HepG2 (cell line): ENCODE measurements at places on chromosomes 3 and 15.

DNA sequence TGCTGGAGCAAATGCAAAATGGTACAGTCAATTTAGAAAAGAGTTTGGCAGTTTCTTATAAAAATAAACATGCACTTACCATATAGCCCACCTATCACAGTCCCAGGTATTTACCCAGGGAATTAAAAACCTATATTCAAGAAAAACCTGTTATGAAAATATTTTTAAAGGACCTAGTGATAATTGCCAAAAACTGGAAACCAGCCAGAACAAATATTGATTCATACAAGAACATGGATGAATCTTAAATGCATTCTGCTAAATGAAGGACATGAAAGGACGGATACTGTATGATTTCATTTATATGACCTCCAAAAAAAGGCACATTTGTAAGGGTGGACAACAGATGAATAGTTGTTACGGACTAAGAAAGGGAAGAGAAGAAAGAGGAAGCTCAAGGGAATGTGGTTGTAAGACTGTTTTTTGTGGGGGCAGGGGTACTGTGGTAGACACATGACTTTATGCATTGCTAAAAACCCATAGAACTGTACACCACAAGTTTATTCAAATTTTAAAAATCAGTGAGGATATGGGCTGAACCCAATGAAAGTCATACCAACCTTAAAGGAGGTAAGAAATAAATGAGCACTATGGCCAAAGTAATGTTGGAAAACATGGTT is 61.0 kb downstream of the ZBBX start:
- H3K4me1 ChIP-seq: no peaks in the 10 kb centered on the region
- no peak overlapping the region for H3K4me3 ChIP-seq
- DNase-seq: no peak
- no peaks in the 10 kb centered on the region for H3K36me3 ChIP-seq

DNA sequence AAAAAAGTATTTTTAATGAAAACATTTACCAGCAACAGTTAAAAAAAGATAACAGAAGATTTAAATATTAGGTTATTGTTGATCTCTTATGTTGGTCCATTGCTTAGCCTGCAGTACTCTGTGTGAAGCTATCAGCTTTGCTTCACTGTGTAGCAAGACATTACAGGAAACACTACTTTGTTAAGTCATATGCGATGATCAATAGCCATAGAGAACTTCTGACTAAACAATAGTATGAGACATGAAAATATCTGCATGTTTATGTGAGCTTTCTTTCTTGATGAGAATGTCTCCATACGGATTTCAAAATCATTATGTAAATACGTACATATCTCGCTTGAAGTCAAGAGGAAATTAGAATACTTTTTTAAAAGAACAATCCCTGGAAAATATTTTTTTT is 27.0 kb upstream of the CAPN3 start:
- H3K27me3 ChIP-seq: no peaks in the 10 kb centered on the region
- H3K4me1 ChIP-seq: no peaks in the 10 kb centered on the region
- H3K36me3 ChIP-seq: no peaks in the 10 kb centered on the region

- no peak for DNase-seq
- no peaks in the 10 kb centered on the region for H3K4me1 ChIP-seq
- H3K36me3 ChIP-seq: no peaks in the 10 kb centered on the region
- no peaks in the 10 kb centered on the region; the same call in 1 of the 2 replicates for H3K27me3 ChIP-seq
- H3K4me3 ChIP-seq: no peak overlapping the region
Observed at GRCh38 chr3:88879905-88880304, 227.5 kb upstream of the EPHA3 start.

DNA sequence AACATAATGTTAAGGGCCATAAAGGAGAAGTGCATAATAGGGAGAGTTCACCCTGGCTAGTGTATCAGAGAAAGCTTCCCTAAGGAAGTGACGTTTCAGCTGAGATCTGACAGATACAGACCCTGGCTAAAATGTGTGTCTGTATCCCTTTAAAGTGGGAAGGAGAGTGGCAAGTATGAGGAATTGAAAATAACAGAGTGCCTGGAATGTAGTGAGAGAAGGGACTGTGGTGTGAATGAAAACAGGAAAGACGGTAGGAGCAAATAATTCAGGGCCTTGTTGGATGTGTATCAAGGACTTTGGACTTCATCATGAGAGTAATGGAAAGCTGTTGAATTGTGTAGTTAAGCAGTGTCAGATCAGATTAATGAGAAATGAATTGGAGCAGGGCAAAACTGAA is 30.5 kb downstream of the NEO1 start:
- H3K4me1 ChIP-seq: peaks cover 12% of the 10 kb centered on the region
- no peaks in the 10 kb centered on the region for H3K27me3 ChIP-seq
- no peak overlapping the region for H3K27ac ChIP-seq
- no peak overlapping the region for H3K4me3 ChIP-seq

DNA sequence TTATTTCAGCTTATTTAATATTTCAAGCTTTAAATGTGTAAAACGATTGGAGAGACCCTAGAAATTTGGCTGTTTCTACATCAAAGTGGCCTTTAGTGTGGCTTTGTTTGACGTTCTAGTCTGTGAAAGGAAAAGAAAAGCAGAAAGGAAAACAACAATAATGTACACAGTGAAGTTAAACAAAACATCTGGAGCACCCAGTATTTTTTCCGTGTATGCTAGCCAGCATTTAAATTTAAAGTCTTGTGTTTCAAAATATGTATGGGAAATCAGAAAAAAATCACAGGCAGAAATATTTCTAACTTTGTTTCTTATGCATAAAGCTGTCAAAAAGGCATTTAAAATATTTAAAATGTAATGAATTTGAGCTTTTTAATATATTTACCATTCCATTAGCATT is 218.1 kb downstream of the NAALADL2 start:
- H3K27me3 ChIP-seq: no peaks in the 10 kb centered on the region
- no peak for DNase-seq
- no peak overlapping the region for H3K4me3 ChIP-seq
- no peak overlapping the region for H3K27ac ChIP-seq
- H3K36me3 ChIP-seq: no peaks in the 10 kb centered on the region

DNA sequence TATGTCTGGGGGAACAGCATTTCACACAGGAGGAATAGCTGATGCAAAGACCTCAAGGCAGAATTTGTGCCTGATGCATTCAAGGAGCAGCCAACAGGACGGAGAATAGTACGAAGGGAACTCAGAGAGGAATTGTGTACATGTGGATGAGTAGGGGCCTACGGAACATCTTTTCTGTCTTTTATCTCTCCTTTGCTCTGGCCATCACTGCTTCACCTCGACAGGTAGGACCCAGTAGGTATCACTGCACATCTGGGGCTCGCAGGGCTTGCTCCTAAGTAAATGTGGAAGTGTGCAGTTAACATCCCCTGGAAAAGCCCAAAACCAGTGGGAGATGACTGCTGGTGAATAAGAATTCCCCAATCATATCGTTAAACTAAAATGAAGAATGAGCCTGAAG is 56.4 kb upstream of the POU1F1 start:
- no peak for DNase-seq
- H3K36me3 ChIP-seq: no peaks in the 10 kb centered on the region
- peaks cover 14% of the 10 kb centered on the region for H3K4me1 ChIP-seq
- H3K4me3 ChIP-seq: no peak overlapping the region
- no peak overlapping the region for H3K27ac ChIP-seq

- H3K4me1 ChIP-seq: no peaks in the 10 kb centered on the region
- no peak for DNase-seq
- H3K36me3 ChIP-seq: no peaks in the 10 kb centered on the region
- H3K27me3 ChIP-seq: no peaks in the 10 kb centered on the region
Observed at GRCh38 chr15:81118361-81118760, 15.7 kb upstream of the CFAP161 start.
